ENCODE measurements at places on chromosomes 3 and 15. TPM values are rescaled to one million over a fixed set of nuclear protein-coding genes. Genes with fewer than 3 reads are reported as not detected.

The ACOX2 gene
- 3.2 TPM for total RNA-seq

The FRMD5 gene
- 18.3 TPM for total RNA-seq

The CACNA1D gene
- total RNA-seq: 23.0 TPM

The NME9 gene
- not detected for total RNA-seq

The ADGRG7 gene
- total RNA-seq: not detected

The ATOSA gene
- total RNA-seq: 18.5 TPM

The TUSC7 gene
- total RNA-seq: not detected

The TGM4 gene
- 0.46 TPM for total RNA-seq

The LYZL4 gene
- not detected for total RNA-seq

The PFN2 gene
- total RNA-seq: 220 TPM

The RBM5 gene
- 86.6 TPM for total RNA-seq
